ENCODE measurements at places on chromosomes 6 and 20. TPM values are rescaled to one million over a fixed set of nuclear protein-coding genes. Genes with fewer than 3 reads are reported as not detected.

Gene IMPG1
- 0.64 TPM for total RNA-seq

Gene TNFAIP3
- total RNA-seq: 25.2 TPM

Gene CD24
- 592 TPM for total RNA-seq

Gene MOG
- not detected for total RNA-seq

Gene PRICKLE4
- 3.2 TPM for total RNA-seq

Gene DST
- 317 TPM for total RNA-seq

Gene AKAP12
- 143 TPM for total RNA-seq

Gene OTOR
- not detected for total RNA-seq

Gene CBLN4
- total RNA-seq: 3.2 TPM
